Smooth muscle cell of the pulmonary artery (primary cell): ENCODE measurements at places on chromosomes 2 and 18. TPM values are rescaled to one million over a fixed set of nuclear protein-coding genes. Genes with fewer than 3 reads are reported as not detected.

IGFBP5 gene
- total RNA-seq, result 1,272 and 1,451 TPM in 2 replicates

ERFE gene
- total RNA-seq, result 0.56 and 4.8 TPM in 2 replicates

PIK3C3 gene
- total RNA-seq, result 55.2 and 57.1 TPM in 2 replicates

SERPINB10 gene
- total RNA-seq, result not detected in 2 replicates

GREB1L gene
- 0.85 and 1.0 TPM in 2 replicates for total RNA-seq

PRSS56 gene
- total RNA-seq, result not detected in 2 replicates

CIDEA gene
- total RNA-seq, result 0.13 TPM in 1 of 2 replicates, not detected in the other

GCA gene
- 1.6 and 4.6 TPM in 2 replicates for total RNA-seq

MYO7B gene
- total RNA-seq, result 0.10 and 0.13 TPM in 2 replicates

ADAM17 gene
- total RNA-seq, result 37.1 and 51.7 TPM in 2 replicates

PAX3 gene
- total RNA-seq, result not detected in 2 replicates

RND3 gene
- total RNA-seq, result 220 and 647 TPM in 2 replicates

CNGA3 gene
- total RNA-seq, result not detected in 2 replicates

EFR3B gene
- total RNA-seq, result 0.85 and 2.4 TPM in 2 replicates

ANKRD30BL gene
- total RNA-seq, result not detected in 2 replicates

LIPG gene
- total RNA-seq, result 5.5 and 43.0 TPM in 2 replicates

CCDC68 gene
- total RNA-seq, result 4.4 and 15.1 TPM in 2 replicates

TMEM37 gene
- 0.10 TPM in 1 of 2 replicates, not detected in the other for total RNA-seq

NTSR2 gene
- total RNA-seq, result not detected in 2 replicates

CYS1 gene
- total RNA-seq, result 1.6 and 2.6 TPM in 2 replicates

NOL4 gene
- total RNA-seq, result not detected in 2 replicates

NLRC4 gene
- 0.03 TPM in 1 of 2 replicates, not detected in the other for total RNA-seq

HTR2B gene
- 23.9 and 37.3 TPM in 2 replicates for total RNA-seq

CACNB4 gene
- total RNA-seq, result 2.0 and 10.8 TPM in 2 replicates

OXER1 gene
- 0.13 TPM in 1 of 2 replicates, not detected in the other for total RNA-seq

RNF152 gene
- total RNA-seq, result 36.8 and 68.2 TPM in 2 replicates

UGT1A10 gene
- total RNA-seq, result 0.10 and 0.13 TPM in 2 replicates

MTIF2 gene
- 27.1 and 32.8 TPM in 2 replicates for total RNA-seq

ADCY3 gene
- total RNA-seq, result 112 and 115 TPM in 2 replicates

FAP gene
- total RNA-seq, result 172 and 182 TPM in 2 replicates

GPR75 gene
- 1.5 and 2.4 TPM in 2 replicates for total RNA-seq

CXCR4 gene
- total RNA-seq, result 0.85 and 2.0 TPM in 2 replicates

RMC1 gene
- total RNA-seq, result 27.7 and 28.4 TPM in 2 replicates

SERPINB3 gene
- 0.07 TPM in 1 of 2 replicates, not detected in the other for total RNA-seq

UCN gene
- total RNA-seq, result 0.85 and 1.2 TPM in 2 replicates

MAP3K19 gene
- total RNA-seq, result not detected in 2 replicates

PID1 gene
- 35.6 and 48.6 TPM in 2 replicates for total RNA-seq

COL6A3 gene
- total RNA-seq, result 2,074 and 3,484 TPM in 2 replicates

DUSP2 gene
- 2.3 and 2.9 TPM in 2 replicates for total RNA-seq

EML4 gene
- total RNA-seq, result 40.8 and 59.7 TPM in 2 replicates

PPIL3 gene
- total RNA-seq, result 60.5 and 61.4 TPM in 2 replicates

EMILIN1 gene
- total RNA-seq, result 283 and 480 TPM in 2 replicates

GPR155 gene
- 9.3 and 10.4 TPM in 2 replicates for total RNA-seq

RNF103 gene
- 18.1 and 24.1 TPM in 2 replicates for total RNA-seq
